ENCODE measurements at places on chromosomes 12 and 14.

GRCh38 chr14:42140831-42141279, 534.2 kb downstream of the LRFN5 start:
- peak; percentile 14 for DNase-seq

- no peak for DNase-seq
Observed at GRCh38 chr14:81127785-81128184, 93.0 kb downstream of the GTF2A1 start.

GRCh38 chr12:27967551-27968054, 4.9 kb downstream of the PTHLH start:
- peak; percentile 58 for DNase-seq

DNA sequence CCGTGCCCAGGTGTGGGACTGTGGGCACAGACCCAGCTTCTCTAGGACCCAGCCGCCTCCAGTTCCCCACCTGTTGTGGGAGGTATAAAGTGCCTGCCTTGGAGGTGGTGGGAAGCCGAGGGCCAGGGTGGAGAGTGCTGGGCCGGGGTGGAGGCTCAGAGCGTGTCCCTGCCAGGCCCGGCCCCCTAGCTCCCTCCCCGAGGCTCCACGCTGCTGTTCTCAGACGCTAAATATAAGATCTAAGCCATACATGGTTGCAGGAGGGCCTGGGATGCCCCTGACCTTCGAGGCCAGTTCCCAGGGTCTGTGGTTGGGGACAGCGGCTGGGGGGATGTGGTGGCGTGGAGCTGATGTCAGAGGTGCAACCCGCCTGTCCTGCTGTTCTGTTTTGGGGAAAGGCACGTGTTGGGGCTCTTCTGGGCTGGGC, 10.8 kb downstream of the INF2 start:
- DNase-seq = no peak

- DNase-seq = no peak
Observed at GRCh38 chr14:85475113-85475512, 54.8 kb upstream of the FLRT2 start.

GRCh38 chr14:106530423-106531107, 1004.2 kb downstream of the TMEM121 start:
- DNase-seq = no peak

GRCh38 chr12:52084491-52085231, 5.2 kb downstream of the SMIM41 start:
- no peak for DNase-seq

DNA sequence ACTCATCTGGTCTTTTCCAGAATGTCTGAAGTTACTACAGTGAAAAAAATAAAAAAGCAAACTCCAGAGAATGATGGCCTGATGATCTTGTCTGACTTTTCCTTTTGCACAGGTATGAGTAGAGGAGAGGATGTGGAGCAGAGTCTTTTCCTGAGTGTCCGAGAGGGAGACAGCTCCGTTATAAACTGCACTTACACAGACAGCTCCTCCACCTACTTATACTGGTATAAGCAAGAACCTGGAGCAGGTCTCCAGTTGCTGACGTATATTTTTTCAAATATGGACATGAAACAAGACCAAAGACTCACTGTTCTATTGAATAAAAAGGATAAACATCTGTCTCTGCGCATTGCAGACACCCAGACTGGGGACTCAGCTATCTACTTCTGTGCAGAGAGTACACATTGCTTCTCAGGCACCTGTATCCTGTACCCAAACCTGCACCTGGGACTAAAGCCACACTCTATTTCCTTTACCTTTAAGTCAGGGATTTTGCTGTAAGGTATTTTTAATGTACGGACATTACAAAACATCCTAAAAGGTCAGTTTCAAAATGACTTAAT, 75.8 kb upstream of the OR4E1 start:
- DNase-seq = no peak

DNA sequence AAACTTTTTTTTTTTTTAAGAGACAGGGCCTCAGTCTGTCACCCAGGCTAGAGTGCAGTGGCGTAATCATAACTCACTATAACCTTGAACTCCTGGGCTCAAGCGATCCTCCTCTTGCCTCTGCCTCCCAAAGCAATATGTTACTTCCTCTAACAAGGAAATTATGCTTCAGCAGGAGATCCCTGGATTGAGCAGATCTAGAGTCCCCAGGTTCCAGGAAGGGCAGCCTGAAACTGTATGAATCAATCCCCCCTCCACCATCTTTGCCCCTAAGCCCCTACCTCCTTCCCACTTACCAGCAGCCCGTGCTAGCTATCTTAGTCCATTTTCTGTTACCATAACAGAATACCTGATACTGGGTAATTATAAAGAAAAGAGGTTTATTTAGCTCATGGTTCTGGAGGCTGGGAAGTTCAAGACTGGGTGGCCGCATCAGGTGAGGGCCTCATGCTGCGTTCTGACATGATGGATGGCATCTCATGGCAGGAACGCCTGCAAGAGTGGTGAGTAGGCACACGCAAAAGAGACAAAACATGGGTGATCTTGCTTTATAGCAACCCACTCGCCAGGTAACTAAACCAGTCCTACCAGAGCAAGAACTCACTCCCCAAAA, 5.0 kb downstream of the TAMALIN start:
- DNase-seq = no peak
